ENCODE measurements at places on chromosomes 4 and X.

GRCh38 chr4:72077346-72077745 lies 45.5 kb downstream of the NPFFR2 start:
- DNase-seq = no peak

DNA sequence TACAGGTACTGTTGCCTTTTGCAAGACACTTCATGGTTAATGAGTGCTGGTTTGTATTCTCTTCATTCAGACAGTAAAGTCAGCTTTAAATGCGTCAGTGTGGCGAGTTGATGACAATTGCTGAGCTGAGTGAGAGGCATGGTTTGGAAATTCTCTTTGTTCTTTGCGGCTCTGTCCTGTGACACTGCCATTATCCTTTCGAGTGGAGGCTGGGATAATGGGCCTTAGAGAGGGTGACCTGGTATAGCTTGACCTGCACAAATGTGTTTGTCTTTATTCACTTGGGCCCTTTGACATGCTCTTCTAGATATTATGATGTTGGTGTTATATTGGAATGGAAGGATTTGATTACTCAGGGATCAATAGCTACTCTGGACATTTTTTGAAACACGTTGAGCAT lies 208.5 kb upstream of the FAT1 start:
- DNase-seq = no peak

- no peak for DNase-seq
These were observed 48.3 kb downstream of the SEL1L3 start for GRCh38 chr4:25814301-25815136.

GRCh38 chr4:169201222-169202144 lies 69.3 kb downstream of the SH3RF1 start:
- no peak for DNase-seq

- no peak for DNase-seq
These were observed 649.3 kb downstream of the STPG2 start for GRCh38 chr4:97493815-97494518.

GRCh38 chr4:66000510-66001117 lies 330.3 kb upstream of the EPHA5 start:
- DNase-seq = no peak

Data from activated naive CD4-positive, alpha-beta T cell (primary cell).